ENCODE measurements at places on chromosomes 2 and 18.

DNA sequence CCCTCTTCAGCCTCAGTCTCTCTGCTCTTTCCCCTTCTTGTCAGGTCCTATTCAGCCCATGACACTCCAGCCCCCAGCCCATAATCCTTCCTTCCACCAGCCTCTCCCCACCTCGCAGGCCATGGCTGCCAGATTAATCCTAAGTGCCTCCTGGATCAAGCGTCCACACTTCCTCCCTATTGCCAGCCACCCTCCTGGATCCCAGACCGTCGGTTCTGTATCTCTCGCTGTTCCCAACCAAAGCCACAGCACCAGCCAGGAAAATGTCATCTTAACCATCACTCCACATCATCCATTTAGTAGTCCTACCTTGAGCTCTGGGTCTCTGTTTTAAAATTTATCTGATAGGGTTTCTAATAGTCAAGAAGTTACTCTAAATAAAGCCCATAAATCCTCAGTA, 49.5 kb downstream of the NDUFA10 start:
- no peak for DNase-seq

DNA sequence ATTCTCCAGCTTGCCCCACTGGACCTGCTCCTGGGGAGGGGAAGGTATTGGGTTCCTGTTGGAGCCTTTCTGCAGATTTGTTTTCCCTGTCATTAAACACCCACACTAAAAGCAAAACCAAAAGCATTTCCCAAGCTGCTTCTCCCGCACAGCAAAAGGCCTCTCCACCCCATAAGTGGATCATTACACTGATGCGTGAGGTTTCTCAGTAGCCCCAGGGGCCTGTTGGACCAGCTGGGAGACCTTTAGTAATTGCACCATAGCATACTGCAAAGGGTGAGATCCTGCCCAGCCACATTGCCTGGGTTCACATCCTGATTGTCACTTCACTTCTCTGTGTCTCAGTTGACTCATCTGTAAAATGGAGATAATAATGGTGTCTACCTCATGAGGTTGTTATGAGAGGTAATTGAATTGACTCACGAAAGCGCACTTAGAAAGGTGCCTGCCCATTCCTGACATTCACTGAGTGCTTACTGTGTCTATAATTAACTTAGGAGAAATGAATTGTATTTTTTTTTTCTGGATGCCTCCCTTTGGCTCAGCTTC, 43.9 kb downstream of the TOGARAM2 start:
- no peak for DNase-seq

DNA sequence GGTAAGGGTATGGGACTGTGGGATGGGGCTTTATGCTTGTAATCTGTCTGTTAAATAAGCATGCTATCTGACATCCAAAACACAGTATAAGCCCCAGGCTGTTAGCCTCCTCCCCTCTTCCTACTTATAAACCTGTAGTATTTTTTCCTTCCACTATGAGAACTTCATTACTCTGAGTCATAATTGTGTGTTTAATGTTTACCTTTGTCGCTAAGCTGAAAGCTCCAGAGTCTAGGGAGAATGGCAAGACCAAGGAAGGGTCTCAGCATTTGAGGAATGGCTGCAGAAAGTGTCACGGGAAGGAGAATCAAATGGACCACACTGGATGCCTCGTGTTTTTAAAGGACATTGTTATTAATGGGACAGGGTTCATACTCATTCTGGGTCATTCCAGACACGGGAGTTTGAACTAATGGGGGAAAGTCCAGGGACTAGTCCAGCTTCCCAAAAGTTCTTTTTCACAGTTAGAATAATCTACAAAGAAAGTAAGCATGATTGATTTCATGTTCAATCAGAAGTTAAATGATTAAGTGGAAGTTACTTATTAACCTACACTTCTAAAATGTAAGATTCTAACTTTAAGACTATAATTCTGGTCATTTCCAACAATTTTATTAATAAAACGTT, 292.2 kb downstream of the AFF3 start:
- DNase-seq, result no peak

- DNase-seq, result no peak
Measured at GRCh38 chr18:36633961-36634412, 194.8 kb downstream of the TPGS2 start.

DNA sequence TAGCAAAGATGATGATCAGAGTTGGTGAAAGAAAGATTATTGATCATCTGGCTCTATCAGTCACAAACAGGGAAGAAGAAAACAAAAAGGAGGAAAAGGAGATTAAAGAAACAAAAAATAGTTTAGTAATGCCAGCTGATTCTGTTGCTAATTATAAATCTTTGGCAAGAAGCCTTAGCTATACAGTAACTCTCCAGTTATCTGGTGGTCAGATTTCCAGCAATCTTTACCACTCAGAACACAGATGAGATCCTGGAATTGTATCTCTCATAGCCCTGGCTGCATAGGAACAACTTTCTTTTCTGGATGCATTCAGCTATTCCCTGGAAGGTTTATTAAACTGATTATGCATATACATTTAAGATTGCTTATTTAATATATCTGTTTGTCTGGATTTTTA, 256.8 kb upstream of the ZEB2 start:
- no peak for DNase-seq

Data from stimulated activated CD4-positive, alpha-beta T cell treated with anti-CD3 and anti-CD28 coated beads, Interleukin-1b, Interleukin-23, amount 100 ng/mL, for 24 hours (primary cell).